CD14-positive monocyte (primary cell): ENCODE measurements at places on chromosomes 16 and 17. TPM values are rescaled to one million over a fixed set of nuclear protein-coding genes. Genes with fewer than 3 reads are reported as not detected.

Gene TAT
- not detected in 2 replicates for polyA plus RNA-seq

Gene PSMD11
- polyA plus RNA-seq, result 112 TPM

Gene KRTAP2-1
- not detected in 2 replicates for polyA plus RNA-seq

Gene NPIPA8
- polyA plus RNA-seq, result 0.20 TPM

Gene NR1D1
- 4.6 and 4.9 TPM in 2 replicates for polyA plus RNA-seq

Gene TMC7
- polyA plus RNA-seq, result not detected

Gene WNT3
- not detected for polyA plus RNA-seq

Gene PLD6
- polyA plus RNA-seq, result 0.16 TPM

Gene NHLRC4
- polyA plus RNA-seq, result 0.57 TPM

- DNase-seq, result peak; percentile 70
Measured at GRCh38 chr16:4032768-4033167, 83.5 kb downstream of the ADCY9 start.

GRCh38 chr16:3612510-3613466 lies 1.4 kb upstream of the SLX4 start:
- DNase-seq, result no peak

DNA sequence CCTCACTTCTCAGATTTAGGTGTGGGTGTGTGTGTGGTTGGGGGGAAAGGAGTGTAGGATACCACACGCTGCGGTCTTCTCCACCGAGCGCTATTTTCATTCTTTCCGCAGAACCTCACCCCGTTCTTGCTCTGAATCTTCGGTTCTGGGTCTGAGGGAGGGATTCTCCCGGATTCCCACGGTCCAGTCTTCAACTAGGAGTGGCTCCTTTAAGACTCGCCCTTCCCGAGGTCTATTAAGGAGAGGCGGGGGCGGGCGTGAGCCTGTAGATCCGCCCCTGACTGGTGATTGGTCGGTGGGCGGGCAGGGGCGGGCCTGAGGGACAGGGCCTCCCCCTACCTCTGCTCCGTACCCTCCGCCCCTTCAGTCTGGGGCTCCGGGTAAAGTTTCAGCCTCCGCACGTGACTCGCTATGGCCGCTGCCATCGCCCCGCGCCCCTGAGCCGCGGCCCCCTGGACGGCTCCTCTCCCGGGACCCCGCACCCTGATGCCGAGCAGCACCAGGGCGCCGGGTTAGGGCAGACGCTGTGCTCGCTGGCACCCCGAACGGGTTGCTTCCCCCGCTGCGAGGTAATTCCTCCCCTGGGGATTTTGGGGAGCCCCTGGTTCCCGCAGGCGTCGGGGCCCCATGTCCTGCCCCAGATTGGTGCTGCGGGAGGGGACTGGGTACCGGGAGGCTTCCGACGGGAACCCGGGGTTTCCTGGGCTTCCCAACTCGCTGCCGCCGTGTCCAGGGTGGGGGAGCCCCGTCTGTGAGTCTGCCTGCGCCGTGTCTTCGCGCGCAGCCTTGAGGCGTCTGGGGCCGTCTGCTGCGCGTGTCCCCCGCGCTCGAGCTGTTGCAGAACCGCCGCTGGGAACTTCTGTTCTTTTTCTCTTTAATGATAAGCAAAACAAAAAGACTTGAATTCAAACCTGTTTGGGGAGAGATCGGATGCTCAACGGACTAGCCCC lies 9.2 kb downstream of the RARA start:
- DNase-seq, result peak; percentile 95

GRCh38 chr16:14283786-14284185 lies 212.7 kb downstream of the MRTFB start:
- no peak for DNase-seq

GRCh38 chr17:21193031-21193430 lies 20.9 kb downstream of the TMEM11 start:
- DNase-seq, result no peak

DNA sequence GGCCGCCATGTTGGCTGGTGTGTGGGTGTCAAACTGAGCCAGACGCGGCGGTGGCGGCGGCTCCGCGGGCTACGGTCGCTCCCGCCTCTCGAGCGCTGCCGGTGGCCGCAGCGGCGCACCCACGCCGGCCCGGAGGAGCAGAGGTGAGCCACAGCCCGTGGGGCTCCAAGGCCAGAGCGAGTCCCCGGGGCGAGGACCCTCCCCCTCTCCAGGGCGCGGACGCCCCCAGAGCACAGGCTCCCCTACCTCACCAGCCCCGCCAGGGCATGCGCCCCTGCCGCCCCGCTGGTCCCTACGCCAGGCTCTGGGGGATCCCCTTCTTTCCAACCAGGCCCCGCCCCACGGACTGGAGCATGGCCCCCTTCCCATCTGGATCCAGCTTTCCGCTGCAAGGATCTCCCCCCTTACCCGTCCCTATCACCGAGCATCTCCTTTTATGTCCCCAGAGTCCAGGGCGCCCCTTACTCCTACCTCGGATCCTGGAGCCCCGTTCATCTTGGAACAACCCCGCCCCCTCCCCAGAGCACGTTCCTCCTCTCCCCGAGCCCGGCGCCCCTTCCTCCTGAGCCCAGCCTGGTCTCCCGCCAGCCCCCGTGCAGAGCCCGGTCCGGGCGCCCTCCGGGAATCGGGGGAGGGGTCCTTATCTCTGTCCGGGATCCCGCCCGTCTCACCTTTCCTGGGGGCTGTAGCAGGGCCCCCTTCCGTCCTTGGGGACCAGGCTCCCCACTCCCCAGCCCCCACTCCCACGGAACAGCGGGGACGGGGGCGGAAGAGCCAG lies 412 bp downstream of the EPN2 start:
- no peak for DNase-seq

DNA sequence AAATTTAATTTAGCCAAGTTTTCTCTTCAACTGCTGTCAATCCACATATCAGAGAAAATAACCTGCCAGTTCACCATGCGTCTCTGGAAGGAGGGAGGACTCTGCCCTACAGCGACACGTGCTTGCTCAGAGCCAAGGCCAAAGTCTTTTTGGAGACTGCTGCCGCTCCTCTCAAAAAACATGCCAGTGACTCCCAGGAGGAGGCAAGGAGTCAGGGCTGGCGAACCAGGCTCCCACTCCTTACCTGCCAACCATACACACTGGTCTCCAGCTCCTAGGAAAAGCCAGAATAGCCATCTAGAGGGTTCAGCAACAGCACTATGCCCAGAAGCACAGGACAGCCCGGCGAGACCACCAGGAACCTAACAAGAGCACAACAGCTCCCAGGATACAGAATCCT lies 73.0 kb downstream of the ANKRD11 start:
- no peak for DNase-seq

GRCh38 chr17:42781639-42782165 lies 1.3 kb downstream of the WNK4 start:
- DNase-seq, result no peak

GRCh38 chr16:5571446-5571845 lies 473.9 kb upstream of the EEF2KMT start:
- no peak for DNase-seq

DNA sequence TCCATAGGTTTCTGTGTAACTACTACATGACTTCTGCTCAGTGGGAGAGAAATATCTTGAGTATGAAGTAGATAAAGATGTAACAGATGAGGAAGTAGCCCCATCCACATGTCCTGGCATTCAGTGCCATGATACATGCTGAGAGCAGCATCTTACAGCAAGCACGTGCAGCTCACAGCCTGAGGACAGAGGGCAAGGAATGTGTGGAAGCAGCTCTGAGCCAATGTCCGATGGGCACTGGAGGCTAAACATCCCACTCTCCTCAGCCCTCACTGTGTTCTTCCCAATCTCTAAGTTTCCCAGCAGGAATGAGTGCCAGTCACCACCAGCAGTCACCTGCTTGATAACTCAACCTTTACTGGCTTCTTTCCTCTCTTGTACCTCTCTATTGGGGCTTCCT lies 40.4 kb downstream of the CFDP1 start:
- no peak for DNase-seq
